ENCODE measurements at places on chromosomes 6 and 20. TPM values are rescaled to one million over a fixed set of nuclear protein-coding genes. Genes with fewer than 3 reads are reported as not detected.

The SUPT3H gene
- 11.4 TPM for total RNA-seq

The MANEA gene
- 14.6 TPM for total RNA-seq

The FBXO9 gene
- total RNA-seq, result 19.3 TPM

The CCDC170 gene
- not detected for total RNA-seq

The CST5 gene
- not detected for total RNA-seq

The CFB gene
- total RNA-seq, result not detected

The OPRL1 gene
- 1.1 TPM for total RNA-seq

The OPN5 gene
- not detected for total RNA-seq

The RAB32 gene
- total RNA-seq, result 10.4 TPM

The VWA7 gene
- 0.12 TPM for total RNA-seq

The DDX39B gene
- total RNA-seq, result 866 TPM

The SFTA2 gene
- total RNA-seq, result not detected

The RIPK1 gene
- 19.4 TPM for total RNA-seq

GRCh38 chr6:63795826-63796225 lies 160.2 kb downstream of the PHF3 start:
- no peak for DNase-seq

GRCh38 chr20:34052414-34052813 lies 58.7 kb downstream of the RALY start:
- DNase-seq, result no peak

- DNase-seq, result no peak
Observed at GRCh38 chr20:32115211-32115767, 5.8 kb downstream of the TM9SF4 start.

- DNase-seq, result no peak
Observed at GRCh38 chr6:291204-291696, 1.0 kb upstream of the DUSP22 start.

DNA sequence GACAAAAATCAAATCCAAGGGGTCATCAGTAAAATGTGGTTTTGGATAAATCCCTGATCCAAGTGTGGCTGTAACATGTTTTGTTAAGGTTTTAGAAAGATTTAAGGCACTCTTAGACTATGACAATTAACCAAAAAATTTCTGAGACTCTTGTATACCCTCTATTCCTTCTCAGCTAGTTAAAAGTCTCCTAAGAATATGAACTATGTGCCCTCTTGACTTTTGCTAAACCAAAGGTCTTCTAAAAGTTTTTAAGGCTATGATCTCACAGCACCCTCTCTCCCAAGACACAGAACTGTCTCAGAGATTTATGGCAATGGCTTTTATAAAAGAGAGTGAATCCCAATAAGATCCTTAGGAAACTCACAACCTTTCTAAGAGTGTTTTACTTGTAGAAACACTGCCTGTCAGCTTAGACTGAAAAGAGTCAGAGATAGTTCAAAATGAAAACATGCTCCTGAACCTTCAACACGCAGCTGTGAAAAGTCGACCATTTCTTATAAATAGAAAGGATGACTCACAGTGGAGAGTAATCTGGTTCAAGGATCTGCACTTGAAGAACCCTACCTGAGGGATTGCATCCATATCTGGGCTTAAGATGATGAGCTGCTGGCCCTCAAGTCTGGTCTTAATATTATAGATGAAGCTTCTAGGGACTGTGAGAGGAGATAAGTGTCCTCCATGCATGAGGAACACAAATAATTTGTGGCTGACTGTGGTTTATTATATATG lies 388.4 kb upstream of the GJE1 start:
- no peak for DNase-seq

GRCh38 chr6:102525336-102525735 lies 1131.8 kb downstream of the GRIK2 start:
- DNase-seq, result no peak

- DNase-seq, result peak; percentile 37
Observed at GRCh38 chr20:56503916-56504315, 20.6 kb upstream of the FAM209A start.

- DNase-seq, result no peak
Observed at GRCh38 chr6:8043221-8043620, 21.0 kb downstream of the BLOC1S5 start.

GRCh38 chr20:59724457-59725366 lies 120.4 kb downstream of the PHACTR3 start:
- no peak for DNase-seq

DNA sequence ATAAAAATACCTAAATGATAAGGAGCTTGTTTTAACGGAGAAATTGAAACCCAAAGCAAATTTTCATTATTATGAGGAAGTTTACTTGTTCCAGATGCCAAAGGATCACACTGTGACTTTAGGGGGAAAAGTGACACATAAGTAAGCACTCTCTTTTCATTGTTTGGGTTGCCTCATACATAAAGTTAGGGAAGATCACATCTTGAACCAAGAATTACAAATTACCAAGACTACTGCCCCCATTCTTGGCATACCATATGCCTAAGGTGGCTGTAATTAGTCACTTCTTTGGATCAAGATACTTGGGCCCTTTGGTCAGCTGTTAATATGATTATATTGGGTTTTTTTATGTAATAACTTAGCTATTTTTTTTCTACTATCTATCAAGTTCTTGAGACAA lies 269.0 kb downstream of the COL12A1 start:
- no peak for DNase-seq

GRCh38 chr6:168131464-168132415 lies 52.7 kb upstream of the FRMD1 start:
- DNase-seq, result no peak

DNA sequence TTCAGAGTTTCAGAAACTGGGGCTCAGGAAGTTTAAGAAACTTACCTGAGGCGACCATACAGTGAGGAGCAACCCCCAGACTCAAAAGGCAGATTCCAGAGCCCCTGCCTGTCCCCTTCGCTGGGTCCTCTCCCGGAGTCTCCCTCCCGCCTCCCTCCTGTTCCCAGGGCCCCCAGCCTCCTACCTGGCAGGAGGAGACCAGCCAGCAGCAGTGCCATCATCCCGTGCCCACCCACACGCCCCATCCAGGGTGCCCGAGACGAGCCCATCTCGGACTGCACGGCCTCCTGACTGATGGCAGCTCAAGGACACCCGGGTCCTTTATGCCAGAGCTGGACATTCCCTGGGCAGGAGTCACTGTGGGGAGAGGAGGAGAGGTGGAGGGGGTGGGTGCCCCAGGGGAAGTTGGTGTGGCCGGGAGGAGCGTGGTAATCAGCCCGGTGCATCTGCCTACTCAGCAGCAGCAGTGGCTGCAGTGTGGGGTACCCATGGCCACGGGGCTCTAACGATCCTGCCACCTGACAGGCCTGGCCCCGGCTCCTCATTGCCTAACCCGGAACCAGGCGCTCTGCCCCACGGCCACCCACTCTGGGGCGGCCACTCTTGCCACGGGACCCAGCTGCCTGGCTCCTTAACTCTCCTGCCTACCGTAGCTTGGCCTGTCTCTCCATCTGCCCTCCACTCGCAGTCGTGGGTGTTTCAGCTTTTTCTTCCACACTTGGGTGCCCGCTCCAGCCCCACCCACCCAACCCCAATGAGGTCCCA lies at the start of gene CDSN:
Gene CDSN (minus strand): TSS at position 296 of the 765 bp plus-strand sequence. CDS start 27 bp downstream, at position 269.
- DNase-seq, result no peak

- no peak for DNase-seq
Observed at GRCh38 chr6:155067956-155068615, 73.0 kb downstream of the TIAM2 start.

DNA sequence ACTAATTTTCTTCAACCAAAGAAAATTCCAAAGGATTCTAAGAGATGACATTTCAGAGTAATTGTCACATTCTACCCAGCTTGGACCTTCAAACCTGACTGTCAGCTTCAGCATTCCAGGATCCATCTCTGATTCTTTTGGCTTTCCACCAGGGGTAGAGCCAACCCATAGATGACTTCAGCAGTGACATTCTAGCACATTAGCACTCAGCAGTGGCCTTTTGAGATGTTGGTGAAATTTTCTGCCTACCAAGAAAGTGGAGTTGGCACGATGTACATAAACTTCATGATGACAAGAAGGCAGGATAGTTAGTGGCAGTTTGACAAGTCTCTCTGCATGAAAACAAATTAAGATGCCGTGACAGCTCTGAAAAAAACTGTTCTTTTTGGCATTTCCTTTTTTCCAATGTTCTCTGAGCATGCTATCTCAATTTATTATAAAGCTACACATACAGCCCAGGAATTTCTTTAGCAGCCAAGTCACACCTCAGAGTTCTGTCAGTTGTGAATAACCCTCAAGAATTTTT lies 466.5 kb upstream of the RNF217 start:
- DNase-seq, result no peak

DNA sequence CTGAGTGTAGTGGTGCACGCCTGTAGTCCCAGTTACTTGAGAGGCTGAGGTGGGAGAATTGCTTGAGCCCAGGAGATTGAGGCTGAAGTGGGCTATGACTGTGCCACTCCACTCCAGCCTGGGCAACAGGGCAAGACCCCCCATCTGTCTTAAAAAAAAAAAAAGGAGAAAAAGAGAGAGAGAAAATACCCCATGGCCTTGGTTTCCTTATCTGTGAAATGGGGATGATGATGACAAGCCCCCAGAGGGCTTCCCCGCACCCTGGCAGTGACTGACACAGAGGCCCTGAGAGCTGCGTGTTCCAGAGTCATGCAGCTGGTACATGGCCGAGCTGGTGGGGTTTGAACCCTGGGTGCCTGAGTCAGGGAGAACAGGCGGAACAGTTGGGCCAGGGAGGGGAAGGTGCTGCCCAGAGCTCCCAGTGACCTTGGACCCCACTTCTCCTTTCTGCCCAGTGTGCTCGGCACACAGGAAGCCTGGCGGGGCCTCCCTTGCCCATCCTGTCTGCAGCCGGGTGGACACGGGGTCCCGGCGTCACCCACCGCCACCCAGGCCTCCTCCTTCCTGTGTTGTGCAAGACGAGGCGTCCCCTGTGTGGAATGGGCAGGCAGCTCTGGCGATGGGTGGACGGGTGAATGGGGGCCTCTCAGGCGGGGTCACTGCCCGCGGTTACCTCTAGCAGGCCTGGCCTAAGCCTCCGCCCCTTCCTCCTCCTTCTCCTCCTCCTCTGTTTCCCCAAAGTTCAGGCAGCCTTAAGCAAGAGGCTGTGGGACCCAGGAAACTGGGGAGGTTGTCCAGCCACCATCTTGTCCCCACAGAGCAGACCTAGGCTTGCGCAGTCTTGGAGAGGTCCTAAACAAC lies 84.2 kb downstream of the CEBPB start:
- DNase-seq, result no peak

DNA sequence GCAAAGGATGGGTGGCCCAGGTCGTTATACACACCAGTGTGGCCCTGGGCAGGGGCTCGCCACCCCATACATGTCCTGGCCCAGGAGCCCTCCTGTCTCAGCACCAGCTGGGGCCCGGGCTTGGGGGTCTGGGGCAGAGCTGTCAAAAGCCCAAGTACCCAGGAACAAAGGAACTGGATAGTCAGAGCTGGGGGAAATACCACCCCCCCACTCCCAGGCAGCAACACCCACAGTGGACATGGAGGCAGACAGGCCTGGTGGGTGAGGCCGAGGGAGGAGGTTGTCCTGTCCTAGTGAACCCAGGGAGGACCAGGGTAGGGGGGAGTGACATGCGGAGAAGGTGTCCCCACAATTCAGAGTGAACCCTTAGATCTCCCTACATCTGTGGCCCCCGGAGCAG lies 406.5 kb downstream of the CDH4 start:
- DNase-seq, result no peak

GRCh38 chr6:83860359-83860755 lies 868 bp downstream of the CYB5R4 start:
- no peak for DNase-seq

DNA sequence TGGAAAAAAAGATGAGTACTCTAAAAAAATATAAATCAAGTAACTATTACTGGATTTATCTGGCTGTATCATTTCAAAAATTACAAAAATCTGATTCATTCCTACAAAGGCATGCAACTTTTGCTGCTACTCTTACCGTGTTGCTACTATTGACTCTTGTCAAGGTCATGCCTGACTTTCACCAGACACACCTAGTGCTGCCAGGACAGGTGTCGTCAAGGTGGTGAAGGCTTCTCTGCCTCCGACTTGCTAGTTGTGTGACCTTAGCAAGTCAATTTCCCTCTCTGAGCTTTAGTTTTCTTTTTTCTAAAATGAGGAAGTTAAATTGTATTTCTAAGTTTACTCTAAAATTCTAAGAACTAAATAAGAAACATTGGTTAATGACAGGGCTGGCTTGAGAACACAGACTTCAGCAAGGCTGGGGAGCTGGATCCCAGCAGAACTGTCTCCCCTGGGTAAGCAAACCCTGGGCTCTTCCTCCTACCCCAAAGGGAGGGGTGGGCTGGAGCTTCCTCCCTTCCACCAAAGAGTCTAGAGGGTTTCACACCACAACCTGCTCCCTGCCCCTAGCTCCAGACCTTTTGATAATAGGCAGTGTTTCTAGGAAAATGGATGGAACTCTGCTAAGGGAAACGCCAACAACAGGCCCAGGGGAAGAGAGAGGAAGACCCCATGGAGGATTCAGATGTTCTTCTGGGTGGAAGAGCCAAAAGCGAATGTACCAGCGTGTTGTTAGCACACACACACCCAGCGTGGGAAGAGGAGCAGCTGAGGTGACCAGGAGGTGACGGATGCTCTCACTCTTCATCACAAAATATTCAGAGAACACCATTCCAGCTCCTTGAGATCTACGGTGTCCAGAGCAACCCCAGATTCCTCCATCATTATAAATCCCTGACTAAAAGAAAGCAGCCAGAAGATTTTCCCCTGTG lies 47.9 kb upstream of the CITED2 start:
- no peak for DNase-seq

GRCh38 chr20:1204576-1204975 lies 1.3 kb downstream of the C20orf202 start:
- no peak for DNase-seq

GRCh38 chr6:123415844-123416468 lies 220.8 kb downstream of the TRDN start:
- DNase-seq, result peak; percentile 89

- DNase-seq, result peak; percentile 75
Observed at GRCh38 chr6:160137989-160138835, 16.6 kb downstream of the SLC22A1 start.

DNA sequence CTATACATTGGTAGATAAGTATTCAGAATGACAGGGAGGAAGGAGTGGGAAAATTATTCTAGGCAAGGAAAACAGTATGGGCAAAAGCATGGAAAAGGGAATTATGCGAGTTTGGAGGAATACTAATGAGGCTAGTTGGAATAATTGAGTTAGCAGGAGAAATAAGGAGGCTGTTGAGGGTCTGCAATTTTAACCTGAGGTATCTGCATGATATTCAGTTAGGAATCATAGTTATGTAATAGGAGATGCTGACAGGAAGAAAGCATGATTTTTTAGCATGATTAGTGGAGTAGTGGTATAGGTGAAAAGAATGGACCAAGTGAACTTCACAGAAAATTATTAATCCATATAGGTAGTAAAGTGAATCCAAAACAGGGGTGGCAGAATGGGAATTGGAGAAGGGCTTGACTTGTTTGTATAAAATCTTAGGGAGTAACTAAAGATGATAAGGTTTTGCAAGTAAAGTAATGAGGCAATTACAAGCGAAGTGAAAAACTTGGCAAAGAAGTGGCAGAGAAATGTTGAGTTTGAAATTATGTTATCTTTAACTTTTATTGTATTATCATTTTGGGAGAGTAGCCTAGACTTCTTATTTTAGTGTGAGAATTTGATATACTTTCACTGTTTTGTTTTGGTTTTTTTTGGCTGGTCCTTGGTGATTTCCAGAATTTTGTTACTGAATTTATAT lies 5.7 kb downstream of the STXBP5 start:
- DNase-seq, result no peak
